NCI-H510A treated with DMSO at 0.1 percent for 48 hours (cell line): ENCODE measurements at places on chromosomes 7 and 10.

DNA sequence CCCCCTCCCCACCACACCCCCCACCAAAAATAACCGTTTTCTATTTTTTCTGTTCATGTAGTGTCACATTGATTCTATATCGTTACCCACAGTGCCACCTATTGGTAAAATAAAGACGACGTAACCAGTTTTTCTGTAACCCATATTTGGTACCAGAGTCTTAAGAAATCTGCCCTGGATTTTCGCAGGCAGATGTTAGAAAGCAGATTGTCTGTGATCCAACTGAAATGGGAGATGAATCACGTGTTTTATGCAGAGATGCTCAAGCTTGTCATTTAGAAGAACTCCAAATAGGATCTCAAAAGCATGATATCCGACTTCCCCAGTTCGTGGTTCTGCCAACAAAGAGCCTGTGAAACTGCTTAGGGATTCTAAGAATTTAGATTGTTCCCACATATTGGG lies 261.1 kb upstream of the CSTF2T start:
- peak; percentile 24 for DNase-seq

GRCh38 chr10:86868353-86868752 lies 89.1 kb downstream of the MMRN2 start:
- no peak for DNase-seq

GRCh38 chr10:114879093-114879492 lies 57.5 kb downstream of the FHIP2A start:
- no peak for DNase-seq

DNA sequence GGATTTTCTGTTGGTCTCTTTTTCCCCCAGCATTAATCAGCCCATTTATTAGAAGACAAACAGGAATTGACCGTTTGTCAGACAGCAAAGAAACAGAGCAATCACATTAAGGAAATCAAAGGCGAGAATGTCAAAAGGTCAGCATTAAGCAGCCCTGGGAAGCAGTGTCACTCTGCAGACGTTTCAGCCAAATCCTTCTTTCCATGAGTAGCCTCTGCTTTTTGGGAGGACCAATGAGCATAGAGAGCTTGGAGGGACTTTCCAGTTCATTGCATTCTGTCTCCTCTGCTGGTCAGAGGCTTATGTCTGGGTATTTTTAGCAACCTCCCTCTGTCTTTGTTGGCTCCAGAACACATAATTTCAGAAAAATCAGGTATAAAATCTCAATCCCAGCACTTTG lies 481.4 kb downstream of the GALNT17 start:
- DNase-seq, result no peak

- DNase-seq, result peak; percentile 33
Measured at GRCh38 chr7:122887198-122887597, 938 bp upstream of the CADPS2 start.

DNA sequence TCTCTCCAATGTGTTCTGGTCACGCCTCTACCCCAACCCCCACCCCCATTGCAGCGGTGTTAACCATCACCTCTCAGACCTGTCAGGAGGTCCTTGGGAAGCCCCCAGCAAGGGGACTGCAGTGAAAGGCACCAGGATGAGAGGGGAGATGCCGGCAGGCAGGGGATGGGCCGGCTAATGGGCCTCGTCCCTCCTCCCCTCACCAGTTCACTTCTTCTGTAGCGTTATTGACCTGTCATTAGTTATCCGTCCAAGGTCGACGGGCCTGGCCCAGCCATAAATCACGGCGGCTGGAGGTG lies 18.8 kb downstream of the POLL start:
- DNase-seq, result no peak

GRCh38 chr10:109982123-109982522 lies 25.7 kb upstream of the ADD3 start:
- DNase-seq, result no peak

- DNase-seq, result no peak
Measured at GRCh38 chr7:39911167-39911566, 38.9 kb upstream of the CDK13 start.

GRCh38 chr7:132847376-132847775 lies 234.5 kb downstream of the CHCHD3 start:
- no peak for DNase-seq

- DNase-seq, result no peak
Measured at GRCh38 chr7:98970016-98970615, 91.8 kb downstream of the TRRAP start.

- DNase-seq, result peak; percentile 58
Measured at GRCh38 chr10:5283305-5284158, 81.2 kb upstream of the UCN3 start.

DNA sequence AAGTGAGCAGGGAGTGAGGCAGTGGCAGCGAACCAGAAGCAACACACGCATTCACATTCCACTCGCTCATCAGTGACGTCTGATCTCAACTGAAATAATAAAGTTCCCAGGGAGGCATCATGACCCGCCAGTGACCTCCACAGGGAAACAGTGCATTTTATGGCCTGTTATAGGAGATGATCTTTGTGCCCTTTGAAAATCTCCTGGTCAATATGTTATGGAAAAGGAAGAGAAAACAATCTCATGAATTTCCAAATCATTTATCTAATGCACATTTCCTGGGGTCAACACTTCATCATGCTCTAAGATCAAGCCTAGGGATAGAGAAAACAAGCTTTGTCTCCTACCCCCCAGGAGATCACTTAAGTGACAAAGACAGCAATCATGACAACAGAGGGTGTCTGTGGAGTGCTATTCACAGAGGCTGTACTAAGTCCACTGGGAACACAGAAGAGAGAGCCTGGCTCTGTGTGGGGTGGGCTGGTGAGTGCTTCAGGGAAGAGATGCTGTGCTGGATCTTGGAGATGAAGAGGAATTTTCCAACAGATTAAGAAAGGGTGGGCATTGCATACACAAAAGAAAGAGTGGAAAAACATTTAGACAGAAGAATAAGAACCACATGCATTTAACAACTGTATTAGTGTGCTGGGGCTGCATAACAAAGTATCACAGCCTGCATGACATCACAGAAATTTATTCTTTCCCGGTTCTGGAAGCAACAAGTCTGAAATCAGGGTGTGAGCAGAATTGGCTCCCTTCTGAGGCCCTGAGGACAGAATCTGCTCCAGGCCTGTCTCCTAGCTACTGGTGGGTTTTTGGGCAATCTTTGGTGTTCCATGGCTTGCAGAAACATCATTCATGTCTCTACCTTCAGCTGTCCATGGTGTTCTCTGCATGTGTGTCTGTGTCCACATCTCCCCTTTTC lies 613.9 kb upstream of the IGFBP3 start:
- no peak for DNase-seq

DNA sequence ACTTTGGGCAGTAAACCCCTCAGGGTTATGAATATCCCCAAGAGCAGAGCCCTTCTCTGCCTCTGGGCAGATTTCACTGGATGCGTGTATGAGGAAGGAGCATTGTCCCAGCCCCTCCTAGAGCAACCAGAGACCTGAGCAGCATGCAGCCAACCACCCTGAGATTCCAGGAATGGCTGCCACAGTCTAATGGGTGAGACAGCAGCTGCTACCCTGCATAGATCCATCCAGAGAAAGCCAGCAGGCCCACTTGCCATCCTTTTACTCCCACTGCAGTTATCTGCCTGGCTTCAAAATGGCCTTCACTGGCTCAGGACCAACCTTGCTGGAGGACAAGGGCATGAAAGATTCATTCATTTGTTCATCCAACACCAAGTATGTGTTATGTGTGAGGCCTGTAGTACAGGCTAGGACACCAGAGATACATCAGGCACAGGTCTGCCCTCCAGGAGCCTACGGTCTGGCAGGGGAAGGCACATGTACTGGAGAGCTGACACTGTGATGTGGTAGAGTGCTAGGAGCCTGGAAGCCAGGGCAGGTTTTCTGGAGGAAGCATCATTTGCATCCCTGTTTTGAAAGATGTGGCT lies 26.2 kb upstream of the C10orf105 start:
- no peak for DNase-seq

GRCh38 chr7:130393101-130393561 lies 12.8 kb downstream of the CPA1 start:
- DNase-seq, result no peak

DNA sequence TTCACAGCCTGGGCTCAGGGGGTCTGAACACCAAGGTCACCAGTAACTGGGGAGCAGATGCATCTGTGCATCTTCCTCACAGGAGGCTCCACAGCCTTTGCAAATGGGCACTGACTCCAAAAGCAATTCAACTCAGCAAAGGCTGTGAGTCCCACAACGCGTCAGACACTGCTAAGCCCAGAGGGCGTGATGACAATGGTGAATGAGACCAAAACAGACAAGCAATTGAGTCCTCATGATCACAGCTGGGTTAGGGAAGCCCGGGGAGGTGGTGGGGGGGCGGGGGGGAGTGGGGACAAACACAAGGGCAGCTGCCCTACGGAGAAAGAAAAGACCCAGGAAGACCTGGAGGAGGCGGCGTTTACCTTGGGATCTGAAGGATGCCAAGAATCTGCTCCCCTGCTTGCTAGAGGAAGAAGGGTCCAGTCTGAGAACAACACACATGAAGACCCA lies 61.6 kb upstream of the RNF32 start:
- DNase-seq, result no peak

DNA sequence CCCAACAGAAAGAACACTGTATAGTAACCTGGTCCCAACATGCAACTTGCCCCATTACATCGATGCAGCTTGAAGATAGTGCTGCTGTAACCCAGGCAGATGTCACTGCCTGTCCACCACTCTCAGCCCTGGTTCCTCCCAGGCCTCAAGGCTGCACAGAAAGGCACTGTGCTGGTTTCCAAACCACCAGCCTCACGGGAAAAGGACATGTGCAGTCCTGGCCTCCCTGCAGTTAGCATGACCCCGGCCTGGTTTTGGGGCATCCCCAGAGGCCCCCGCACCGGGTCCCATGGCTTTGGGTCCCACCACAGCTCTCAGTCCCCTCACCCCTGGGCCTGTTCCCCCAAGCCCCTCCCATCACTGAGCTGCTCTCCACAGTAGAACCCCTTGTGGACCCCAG lies 214.5 kb downstream of the TNS3 start:
- no peak for DNase-seq

DNA sequence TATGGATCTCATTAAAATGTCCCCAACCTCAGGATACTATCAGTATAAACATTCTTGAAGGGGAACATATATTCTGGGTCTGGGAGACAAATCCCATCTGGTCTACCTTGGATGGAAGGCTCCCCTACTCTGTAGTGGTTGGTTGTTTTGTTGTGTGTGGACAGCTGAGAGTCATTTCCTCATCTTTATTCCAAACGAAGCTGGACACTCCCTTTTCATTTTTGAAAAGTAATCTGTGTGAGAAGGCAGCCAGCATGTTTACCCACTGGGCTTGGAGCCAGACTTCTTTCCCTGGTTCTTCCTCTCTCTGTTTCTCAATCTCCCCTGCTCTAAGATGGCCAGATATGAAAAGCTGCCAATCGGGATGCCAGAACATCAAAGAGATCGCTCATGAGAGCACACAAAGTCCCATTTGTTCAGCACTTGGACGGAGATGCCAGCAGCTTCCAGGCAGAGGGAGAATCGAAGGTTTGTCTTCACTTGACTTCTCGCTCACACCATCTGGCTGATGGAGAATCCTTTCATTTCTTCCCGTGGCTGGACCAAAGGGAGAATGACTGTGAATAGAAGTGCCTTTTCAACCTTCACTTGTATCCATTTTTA lies 108.1 kb upstream of the AGR3 start:
- DNase-seq, result peak; percentile 79

DNA sequence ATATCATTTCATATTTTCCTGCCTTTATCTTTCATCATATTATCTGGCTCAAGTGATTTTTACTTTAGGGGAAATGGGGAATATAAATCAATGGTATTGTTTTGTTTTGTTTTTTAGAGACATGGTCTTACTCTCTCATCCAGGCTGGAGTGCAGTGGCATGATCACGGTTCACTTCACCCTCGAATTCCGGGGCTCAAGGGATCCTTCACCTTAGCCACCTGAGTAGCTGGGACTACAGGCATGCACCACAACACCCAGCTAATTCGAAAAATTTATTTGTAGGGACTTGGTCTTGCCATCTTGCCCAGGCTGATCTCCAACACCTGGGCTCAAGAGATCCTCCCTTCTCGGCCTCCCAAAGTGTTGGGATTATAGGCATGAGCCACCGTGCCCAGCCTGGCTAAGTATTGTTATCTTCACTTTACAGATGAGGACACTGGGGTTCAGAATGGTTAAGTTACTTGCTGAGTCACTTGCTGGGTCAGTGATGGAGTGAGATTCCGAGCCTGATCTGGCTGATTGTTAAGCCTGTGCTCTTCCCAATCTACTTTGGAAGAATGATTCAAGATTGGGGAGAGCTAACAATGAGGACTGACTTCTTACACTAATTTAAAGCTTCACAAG lies 3.7 kb upstream of the SLC16A9 start:
- DNase-seq, result no peak

DNA sequence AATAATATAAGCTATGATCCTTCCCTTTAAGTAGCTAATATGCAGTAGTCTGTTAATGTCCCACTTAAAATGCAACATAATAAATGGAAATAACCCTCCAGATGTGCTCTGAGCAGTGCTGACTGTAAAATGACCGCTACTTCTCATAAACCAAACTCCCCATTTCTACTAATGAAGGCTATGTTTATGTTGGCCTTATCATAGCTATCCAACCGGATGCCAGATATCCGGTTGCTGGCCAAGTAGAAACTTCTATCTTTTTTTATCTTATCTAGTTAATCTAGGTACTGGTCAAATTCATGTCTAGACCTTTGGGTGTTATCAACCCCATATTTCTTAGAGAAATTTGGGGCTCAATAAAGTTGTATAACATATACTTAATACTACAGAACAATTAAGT lies 56.6 kb downstream of the CHRM2 start:
- DNase-seq, result no peak

- peak; percentile 47 for DNase-seq
Measured at GRCh38 chr7:24842449-24843241, 85.4 kb upstream of the GSDME start.

DNA sequence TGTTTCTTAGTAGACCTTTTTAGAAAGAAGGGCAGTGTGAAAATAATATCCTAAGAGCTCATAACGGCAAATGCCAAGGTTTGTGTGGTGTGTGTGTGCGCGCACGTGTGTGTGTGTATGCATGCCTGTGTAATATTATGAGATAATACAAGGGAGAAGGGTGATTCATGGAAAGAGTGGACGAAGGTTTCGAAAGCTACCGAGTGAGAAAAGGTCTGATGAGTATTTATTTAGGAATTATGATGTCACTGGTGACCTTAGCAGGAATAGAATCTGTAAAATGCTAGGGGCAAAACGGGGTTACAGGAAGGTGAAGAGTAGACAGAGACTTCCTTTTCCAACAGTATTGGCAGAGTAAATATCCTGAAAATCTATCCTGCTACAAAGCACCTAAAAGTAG lies 107.3 kb downstream of the AHR start:
- no peak for DNase-seq

GRCh38 chr10:50544857-50545429 lies 78.8 kb downstream of the SGMS1 start:
- DNase-seq, result no peak

DNA sequence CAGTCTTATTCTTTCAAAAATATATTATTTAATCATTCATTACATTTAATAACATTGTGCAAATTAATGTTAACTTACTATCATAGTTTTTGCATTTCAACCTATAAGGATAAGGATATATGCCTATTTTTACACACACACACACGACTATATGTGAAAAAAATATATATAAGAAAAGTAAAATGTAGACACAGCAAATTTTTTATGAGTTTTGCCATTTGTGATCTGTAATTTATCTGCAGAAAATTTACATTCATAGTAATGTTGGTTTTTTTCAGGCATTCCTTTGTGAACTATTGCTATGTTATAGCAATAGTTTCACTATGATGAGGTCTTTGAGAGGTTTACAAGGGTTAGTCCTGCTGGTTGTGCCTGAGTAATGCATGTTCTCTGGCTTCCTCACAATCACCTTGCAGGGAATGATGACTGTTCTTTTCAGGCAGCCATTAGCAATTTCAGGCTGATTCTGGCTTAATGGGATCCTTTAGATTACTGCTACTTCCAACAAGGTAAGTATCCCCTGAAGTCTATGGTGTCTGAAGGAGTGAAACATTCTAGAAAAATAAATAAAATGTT lies 183.7 kb upstream of the CDK1 start:
- no peak for DNase-seq
